ENCODE measurements at places on chromosomes 12 and 14.
A peak's percentile ranks its signal among the peaks of the same experiment; 100 is the strongest.

GRCh38 chr12:121762269-121762668 is 31.2 kb downstream of the RHOF start:
- DNase-seq: no peak

- no peak for DNase-seq
Observed at GRCh38 chr14:97592341-97592980, 795.3 kb downstream of the VRK1 start.

DNA sequence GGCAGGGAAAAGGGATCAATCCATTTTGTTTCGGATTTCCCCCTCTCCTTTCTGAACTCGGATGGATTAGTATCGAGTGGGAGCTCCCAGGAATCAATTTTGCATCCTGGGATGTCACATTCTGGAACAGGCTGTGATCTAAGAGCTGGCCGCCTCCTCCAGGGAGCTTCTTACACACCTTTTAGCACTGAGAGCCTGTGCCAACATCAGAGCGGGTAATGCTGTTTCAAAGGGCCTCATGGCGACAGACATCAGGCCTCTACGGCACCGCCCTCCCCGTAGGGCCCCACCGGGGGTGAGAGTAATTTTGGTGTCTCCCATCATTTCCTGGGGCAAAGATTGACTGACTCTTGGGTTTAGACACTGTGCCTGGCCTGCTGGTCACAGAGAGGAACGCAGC is 2.7 kb downstream of the GALNT9 start:
- DNase-seq: no peak

GRCh38 chr12:105013892-105014291 is 27.8 kb downstream of the NOPCHAP1 start:
- peak; percentile 14 for DNase-seq

- peak; percentile 75 for DNase-seq
Observed at GRCh38 chr14:74671789-74672188, 41.1 kb downstream of the AREL1 start.

GRCh38 chr12:130301559-130301958 is 36.1 kb upstream of the PIWIL1 start:
- no peak for DNase-seq

- DNase-seq: peak; percentile 43
Observed at GRCh38 chr14:22184157-22184829, 404.7 kb downstream of the DAD1 start.

DNA sequence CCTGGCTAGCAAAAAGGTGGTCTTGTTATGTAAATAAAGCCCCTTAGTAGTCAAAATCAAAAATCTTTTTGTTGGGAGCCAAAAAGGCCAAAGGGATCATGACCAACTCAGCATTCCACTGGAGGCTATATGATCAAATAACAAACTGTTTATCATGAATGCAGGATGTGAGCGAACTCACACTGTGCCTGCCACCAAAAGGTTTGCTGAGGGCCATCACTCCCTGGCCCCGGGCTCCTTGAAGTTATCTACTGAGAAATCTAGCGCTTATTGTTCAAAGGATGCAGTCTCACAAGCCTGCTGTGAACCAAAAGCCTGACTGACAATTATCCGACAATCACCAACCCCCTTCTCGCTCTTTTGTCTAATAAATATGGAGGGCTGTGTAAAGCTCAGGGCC is 107.2 kb upstream of the DDHD1 start:
- no peak for DNase-seq

- no peak for DNase-seq
Observed at GRCh38 chr12:124013073-124013472, 40.1 kb downstream of the ZNF664 start.

GRCh38 chr14:52068615-52069306 is at the start of gene NID2:
Gene NID2, minus strand, starts transcription at chr14:52069059. Its CDS starts 65 bp downstream, at chr14:52068994.
- DNase-seq: peak; percentile 95

GRCh38 chr14:20697273-20698017 is 8.9 kb downstream of the ANG start:
- peak; percentile 84 for DNase-seq

- DNase-seq: peak; percentile 34
Observed at GRCh38 chr12:80590085-80590484, 117.3 kb upstream of the MYF6 start.

DNA sequence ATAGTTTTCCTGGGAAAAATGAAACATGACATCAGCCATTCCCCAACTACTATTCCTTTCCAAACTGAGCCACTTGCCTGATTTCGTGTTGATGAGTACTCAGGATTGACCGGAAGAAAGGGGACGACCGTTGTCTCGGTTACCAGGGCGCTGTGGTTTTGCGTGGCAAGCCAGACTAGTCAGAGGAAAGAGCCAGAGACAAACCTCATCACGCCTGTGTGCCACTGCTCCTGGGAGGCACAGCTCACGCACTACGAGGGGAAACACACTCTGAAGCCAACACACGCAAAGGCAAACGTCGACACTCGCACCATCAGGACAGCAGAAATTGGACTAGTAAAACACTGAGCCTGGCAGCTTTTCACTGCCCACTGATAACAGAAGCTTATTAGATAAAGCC is 35.0 kb downstream of the GIT2 start:
- no peak for DNase-seq

- peak; percentile 61 for DNase-seq
Observed at GRCh38 chr12:104521731-104522130, 65.0 kb downstream of the CHST11 start.

DNA sequence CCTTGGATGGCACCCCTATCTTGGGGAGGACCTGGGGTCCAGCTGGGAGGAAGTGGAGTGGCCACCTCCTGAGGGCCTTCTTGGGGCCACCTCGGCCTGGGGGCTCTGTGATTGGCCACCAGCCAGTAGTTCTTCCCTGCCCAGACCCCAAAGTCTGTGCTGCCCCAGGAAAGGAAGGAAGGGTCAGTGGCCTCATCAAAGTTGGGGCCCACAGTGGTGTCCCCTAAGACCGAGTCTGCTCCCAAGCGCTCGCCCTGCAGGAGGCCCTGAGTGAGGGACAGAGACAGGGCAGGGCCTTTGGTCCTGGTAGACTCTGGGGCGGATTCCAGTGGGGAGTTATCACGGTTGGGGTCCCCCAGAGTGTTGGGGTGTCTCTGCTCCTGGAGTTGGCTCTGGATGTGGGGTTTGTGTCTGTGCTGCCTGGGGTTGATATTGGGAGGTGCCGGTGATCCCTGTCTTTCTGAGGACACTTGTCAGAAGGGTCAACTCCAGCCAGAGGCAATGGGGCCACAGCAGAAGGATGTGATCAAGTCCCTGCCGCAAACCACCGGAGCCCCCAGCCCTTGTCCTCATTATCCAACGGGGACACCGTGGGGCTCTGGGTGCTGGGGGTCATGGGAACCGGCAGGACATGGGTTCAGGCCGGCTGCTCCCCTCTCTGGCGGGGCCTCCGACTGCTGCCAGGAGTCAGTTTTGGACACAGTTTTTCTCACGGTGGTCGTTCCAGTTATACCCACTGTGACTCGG is 364.3 kb downstream of the TMEM121 start:
- DNase-seq: no peak

DNA sequence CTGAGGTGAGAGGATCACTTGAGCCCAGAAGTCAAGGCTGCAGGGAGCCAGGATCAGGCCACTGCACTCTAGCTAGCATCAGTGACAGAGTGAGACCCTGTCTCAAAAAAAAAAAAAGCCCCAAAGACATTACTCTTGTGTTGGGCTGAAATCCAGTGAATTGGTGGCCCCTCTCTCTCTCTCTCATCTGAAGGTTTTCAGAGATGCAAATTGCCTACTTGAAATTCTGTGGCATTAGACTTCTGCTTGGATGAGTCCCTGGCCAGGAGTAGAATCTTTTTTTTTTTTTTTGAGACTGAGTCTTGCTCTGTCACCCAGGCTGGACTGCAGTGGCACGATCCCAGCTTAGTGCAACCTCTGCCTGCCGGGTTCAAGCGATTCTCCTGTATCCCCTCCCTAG is 112.0 kb upstream of the ATF7IP start:
- DNase-seq: no peak
